ENCODE measurements at places on chromosomes 5 and 9. TPM values are rescaled to one million over a fixed set of nuclear protein-coding genes. Genes with fewer than 3 reads are reported as not detected.

CDH10 gene
- total RNA-seq: not detected

NUTM2F gene
- not detected for total RNA-seq

WNK2 gene
- total RNA-seq: not detected

TAF11L10 gene
- total RNA-seq: not detected

NKD2 gene
- total RNA-seq: 15.9 TPM

CMYA5 gene
- 2.0 TPM for total RNA-seq
